ENCODE measurements at places on chromosomes 3 and 15.

DNA sequence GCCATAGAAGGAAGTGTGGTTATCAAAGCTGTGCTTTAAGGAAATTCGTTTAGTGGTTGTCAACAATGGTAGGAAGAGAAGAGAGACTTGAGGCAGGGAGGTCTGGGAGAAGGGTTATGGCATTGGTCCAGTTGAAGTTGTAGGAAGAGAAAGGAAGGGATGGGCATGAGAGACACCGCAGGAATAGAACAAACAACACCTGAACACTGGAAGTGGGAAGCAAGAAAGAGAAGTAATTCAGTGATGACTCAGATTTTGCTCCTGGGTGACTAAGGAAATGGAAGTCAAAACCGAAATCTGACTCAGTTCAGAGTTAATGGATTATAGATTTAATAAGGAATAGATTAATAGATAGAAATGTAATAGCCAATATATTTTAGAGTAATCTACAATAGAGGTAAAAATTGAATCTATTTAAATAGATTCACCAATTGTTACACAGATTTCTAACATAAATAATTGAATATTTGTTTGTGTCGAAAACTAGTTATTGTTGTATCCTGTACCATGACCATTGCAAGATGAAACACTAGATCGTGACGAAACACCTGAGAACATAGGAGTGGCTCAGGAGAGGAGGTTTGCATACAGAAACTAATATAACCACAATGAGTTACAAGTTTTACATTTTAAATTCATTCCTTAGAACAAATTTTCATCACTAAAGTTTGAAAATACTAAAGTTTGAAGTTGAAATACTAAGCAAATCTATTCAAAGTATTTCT, 36.0 kb downstream of the THBS1 start:
- DNase-seq: no peak

DNA sequence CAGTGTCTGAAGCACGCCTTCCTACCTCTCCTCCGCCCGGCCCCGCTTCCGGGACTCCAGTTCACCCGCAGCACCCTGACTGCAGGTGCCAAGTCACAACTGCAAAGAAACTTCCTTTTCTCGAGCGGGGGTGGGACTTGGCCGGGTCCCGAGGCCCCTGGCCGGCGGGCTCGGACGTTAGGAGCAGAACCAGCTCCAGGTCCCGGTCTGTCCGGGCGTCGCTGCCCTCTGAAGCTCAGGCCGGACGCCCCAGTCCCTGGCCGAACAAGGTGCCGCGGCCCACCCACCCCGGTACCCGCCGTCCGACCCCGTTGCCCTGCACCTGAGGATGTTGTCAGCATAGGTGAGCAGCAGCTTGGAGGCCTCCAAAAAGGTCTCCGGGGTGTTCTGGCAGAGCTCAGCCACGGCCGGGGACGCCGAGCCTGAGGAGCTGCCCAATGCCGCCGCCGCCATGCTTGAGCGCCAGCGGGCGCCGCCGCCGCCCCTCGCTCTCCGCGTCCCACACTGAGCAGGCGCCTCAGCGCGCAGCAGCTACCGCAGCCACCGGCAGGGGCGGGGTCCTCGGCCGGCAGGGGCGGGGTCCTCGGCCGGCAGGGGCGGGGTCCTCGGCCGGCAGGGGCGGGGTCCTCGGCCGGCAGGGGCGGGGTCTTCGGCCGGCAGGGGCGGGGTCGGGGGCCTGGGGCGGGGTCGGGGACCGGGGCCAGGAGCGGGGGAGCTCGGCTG, at the start of gene NGLY1:
Gene NGLY1, minus strand, starts transcription at position 506 of the 723 bp plus-strand sequence. Its CDS starts 53 bp downstream, at position 453.
- peak; percentile 83 for DNase-seq

- DNase-seq: no peak
Measured at GRCh38 chr15:73800662-73801345, 47.7 kb upstream of the INSYN1 start.

GRCh38 chr15:49200347-49200746, 30.3 kb downstream of the GALK2 start:
- no peak for DNase-seq
